ENCODE measurements at places on chromosomes 16 and 17.
A peak's percentile ranks its signal among the peaks of the same experiment; 100 is the strongest.

DNA sequence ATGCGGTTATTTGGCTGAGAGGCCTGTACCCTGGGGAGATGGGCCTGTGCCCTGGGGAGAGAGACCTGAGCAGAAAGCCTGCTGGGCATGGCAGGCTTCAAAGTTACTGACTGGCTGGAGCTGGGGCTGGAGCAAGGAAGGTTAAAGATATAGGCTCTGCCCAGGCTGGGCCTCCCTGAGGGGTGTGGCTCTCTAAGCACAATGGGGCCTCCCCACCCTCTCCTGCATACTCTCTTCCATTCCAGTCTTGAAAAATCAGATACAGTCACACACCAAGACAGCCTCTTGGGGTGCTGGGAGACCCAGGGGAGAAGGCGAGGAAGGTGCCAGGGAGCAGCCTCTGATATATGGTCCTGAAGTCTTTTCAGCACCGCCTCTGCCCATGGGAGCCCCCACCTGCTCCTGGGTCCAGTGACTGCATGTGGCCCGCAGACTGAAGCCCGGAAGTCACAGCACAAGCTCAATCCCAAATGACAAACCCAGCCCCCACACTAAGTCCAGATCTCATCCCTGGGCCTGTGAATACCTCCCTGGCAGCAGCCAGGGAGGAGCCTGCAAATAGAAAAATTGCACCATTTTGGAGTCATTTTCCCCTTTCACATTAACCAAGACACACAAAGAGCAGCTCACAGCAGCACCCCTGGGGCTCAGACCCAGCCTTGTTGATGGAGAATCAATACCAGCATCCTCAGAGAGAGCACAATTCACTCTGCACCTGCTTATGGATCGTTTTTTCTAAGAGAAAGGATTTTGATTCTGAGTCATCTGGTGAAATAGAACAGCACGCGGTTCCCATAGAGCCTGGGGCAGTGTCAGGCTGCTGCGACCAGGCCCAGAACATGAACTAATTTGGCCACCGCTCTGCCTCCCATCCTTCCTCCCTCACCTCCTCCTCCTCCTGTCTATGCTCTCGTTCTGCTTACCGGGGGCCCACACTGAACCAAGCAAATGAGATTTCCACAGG is 25.6 kb upstream of the CACNG1 start:
- DNase-seq, result peak; percentile 48

DNA sequence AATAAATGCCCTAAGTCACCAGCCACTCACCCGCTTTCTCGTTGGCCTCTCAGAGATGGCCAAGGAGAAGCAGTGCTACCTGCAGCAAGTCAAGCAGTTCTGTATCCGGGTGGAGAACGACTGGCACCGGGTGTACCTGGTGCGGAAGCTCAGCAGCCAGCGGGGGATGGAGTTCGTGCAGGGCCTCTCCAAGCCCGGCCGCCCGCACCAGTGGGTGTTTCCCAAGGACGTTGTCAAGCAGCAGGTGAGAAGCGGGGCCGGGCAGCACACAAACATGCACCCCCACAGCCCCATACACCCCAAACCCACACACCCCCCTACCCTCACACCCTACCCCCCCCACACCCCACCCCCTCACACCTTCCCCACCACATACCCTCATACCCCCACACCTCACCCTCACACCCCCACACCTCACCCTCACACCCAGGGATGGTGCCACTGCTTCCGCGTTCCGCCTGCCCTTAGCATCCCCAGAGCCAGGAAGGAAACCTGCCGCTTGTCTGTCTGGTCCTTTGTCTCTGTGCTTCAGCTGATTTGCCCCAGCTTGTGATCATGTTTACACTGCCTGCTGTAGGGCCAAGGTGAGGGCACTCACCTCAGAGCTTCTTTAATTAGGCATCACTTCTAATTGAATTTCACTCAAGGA is 41.9 kb upstream of the ENDOV start:
- no peak for DNase-seq

GRCh38 chr16:84143784-84144199 is 1.2 kb downstream of the HSDL1 start:
- no peak for DNase-seq

DNA sequence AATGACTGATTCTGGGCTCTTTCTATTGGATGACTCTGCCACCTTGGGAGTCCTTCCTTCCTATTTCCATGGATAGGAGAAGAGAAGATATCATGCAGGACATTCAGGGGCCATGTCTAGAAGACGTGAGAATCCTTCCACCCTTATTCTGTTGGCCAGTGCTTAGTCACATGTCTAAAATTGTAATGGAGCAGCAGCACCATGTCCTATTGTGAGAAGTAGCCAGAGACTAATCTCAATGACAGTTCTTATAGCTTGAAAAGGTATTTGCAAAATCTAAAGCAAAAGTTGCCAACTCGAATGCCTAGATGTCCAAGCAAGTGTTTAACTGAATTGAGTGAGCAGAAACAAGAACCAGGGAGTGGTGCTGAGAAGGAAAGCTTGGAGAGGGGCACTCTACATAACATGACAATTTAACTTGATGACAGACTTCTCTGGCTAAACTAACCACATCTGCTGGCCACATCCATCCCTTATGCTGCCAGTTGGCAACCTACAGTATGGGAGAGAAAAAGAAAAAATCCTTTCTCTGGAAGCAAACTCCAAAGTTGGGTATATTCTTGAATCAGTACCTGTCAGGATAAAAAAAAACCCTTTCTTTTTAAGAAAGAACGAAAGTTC is 225.7 kb downstream of the CDH13 start:
- no peak for DNase-seq

DNA sequence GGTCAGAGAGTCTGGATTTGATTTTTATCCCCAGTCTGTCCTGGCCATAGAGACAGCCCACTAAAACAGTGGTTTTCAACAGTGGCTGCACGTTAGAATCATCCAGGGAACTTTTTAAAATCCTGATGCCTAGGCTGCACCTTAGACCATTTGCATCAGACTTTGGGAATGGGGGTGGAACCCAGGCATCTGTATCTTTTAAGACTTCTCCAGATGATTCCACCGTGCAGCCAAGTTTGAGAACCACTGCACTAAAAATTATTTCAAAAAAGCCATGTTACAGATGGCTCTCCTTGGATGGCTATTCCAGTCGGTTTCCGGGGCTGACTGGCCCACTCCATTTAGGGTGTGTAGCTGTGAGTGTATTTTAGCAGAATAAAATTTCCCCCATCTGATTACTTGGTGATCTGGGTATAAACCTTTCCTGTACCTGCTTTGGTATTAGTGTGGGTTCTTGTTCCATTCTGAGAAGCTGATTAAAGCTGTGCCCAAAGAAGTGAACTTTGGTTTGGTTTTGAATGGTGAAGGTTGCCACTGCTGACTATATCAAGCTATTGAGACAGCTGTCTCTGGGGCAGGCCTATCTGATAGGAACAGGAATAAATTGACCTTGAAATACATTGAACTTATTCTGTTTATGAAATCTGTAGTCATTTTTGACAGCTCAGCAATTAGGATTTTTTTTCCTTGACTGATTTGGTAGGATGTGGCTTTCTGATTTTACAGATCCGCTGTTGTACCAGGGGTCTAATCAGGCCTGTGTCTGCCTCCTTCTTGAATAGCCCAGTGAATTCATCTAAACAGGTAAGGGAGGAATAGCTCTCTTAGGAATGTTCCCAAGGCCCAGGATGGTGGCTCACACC is 1.3 kb downstream of the ATP5MC1 start:
- DNase-seq, result no peak

DNA sequence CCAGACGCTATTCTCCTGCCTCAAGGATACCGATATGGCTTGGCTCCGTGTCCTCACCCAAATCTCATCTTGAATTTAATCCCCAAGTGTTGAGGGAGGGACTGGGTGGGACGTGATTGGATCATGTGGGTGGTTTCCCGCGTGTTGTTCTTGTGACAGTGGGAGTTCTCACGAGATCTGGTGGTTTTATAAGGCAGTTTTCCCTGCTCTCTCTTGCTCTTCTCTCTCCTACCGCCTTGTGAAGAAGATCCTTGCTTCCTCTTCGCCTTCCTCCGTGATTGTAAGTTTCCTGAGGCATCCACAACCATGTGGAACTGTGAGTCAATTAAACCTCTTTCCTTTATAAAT is 43.9 kb upstream of the ZCCHC14 start:
- DNase-seq, result no peak

DNA sequence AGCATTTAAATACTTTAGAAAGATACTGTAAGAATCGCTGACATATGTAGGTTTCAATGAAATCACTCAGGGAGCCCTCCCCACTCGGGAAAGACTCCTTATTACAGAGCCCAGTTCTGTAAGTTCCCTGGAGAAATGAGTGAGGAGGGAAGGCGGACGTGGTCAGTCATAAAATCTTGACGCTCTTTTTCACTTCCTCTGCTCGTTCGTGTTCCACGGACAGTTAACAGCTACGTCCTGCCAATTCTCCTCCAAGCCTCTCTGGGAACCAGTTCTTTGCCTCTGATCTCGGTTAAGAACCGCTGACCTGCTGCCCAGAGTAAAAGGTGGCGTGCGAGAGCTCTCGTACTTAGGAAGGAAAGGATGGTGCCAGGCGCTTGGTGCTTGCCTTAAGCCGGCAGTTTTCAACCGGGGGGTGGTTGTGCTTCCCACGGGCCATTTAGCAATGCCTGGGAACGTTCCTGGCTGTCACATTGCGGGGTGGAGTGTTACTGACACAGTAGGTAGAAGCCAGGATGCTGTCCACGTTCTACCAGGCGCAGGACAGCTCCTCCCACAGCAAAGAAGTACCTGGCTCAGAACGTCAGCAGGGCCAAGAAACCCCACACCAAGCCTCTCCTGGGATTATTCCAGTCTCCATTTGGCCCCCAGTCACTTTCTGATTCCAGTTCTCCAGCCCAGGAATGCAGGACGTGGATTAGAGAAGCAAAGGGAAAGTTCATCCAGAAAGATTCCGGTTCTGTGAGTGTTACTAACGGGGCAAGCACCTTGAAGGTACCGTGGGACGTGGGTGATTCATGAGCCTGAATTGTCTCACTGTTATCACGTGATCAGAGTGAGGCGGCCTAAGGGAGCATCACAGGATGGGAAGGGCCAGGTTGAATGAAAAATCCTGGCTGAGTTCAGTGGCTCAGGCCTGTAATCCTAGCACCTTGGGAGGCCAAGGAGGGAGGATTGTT is 87.7 kb downstream of the MRM3 start:
- DNase-seq, result no peak

GRCh38 chr17:50123649-50124349 is 6.2 kb downstream of the SAMD14 start:
- DNase-seq, result no peak

GRCh38 chr16:84324434-84325262 is 30.0 kb downstream of the WFDC1 start:
- DNase-seq, result no peak

DNA sequence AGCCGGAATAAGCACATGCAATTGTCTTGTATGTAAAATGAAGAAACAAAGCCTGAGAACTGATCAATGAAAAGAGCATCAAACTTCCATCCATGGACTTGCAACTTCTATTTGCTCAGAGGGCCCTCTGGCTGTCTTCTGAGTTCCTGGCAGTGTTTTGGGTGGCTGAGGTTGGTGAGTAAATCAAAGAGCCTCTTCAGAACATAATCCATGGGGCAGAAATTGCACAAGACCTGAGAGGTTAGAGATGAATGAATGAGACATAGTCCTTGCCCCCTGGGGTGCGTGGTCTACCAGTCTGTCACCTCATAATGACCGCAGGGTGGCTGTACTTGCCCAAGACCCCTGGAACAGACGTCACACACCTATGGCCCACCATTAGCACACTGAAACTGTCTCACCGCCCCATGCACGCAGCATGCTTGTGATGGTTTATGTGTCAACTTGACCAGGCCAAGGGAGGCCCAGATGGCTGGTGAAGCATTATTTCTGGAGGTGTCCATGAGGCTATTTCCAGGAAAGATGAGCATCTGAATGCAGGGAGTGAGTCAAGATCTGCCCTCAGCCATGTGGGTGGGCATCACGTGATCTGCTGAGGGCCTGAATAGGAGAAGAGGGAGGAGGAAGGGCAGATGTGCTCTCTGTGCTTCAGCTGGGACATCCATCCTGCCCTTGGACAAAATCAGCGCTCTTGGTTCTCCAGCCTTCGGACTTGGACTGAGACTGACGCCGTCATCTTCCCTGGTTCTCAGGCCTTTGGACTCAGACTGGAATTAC is 8.3 kb downstream of the PIK3R6 start:
- DNase-seq, result no peak

GRCh38 chr17:81422776-81423697 is 27.8 kb downstream of the BAHCC1 start:
- no peak for DNase-seq

GRCh38 chr16:53304334-53304733 is 129.9 kb upstream of the RBL2 start:
- DNase-seq, result no peak

DNA sequence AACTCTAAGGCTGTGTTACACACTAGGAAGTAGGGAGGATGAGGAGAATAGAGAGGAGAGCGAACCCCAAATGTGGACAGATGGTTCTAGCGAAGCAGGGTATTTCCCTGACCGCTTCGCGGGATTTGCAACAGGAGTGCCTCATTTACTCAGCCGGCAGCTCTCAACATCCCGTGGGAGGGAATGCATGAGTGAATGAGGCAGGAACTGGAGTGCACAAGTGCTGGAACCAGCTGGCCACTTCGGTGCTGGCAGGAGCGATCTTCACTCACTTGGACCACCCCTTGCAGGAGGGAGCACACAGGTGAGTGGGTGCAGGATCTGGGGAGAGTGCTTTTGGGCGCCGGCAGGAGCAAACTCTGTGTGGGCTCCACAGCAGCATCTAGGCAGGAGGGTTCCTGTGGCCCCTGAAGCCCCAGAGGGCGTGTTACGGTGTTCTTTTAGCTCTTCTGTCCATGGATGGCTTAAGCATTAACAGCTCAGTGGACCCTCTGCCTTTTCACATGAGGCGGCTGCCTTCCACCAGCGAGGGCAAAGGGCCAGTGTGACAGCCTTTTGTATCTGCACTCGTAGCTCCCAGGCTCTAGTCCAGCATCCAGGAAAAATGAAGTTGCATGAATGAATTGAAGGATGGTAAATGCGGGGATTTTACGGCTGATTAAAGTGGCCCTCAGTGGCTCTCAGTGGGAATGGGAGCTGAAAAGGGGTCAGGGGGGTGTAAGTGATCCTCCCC is 17.4 kb upstream of the ZNHIT3 start:
- no peak for DNase-seq

GRCh38 chr16:6341981-6342380 is 990.7 kb upstream of the RBFOX1 start:
- DNase-seq, result no peak
